ENCODE measurements at places on chromosomes 16 and 17.

- DNase-seq, result no peak
These were observed 111.9 kb upstream of the CORO6 start for GRCh38 chr17:29734640-29735039.

DNA sequence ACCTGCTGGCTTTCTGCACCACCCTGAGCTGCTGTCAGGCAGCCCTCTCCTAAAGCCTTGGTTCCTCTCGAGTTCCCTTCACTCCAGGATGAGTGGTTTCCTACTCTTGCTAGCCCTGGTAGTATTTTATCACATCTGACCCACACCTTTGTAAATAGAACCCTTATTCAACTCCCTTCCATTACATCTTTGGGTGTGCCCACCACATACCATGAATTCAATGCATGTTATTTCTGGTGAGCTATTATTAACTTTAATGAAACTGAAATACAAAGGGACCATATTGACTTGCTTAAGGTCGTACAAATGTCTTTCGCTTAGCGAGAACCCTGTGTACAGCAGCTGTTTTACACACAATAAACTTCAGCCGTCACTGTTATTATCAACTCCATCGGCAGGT lies 521.3 kb downstream of the GRIN2A start:
- DNase-seq, result no peak

DNA sequence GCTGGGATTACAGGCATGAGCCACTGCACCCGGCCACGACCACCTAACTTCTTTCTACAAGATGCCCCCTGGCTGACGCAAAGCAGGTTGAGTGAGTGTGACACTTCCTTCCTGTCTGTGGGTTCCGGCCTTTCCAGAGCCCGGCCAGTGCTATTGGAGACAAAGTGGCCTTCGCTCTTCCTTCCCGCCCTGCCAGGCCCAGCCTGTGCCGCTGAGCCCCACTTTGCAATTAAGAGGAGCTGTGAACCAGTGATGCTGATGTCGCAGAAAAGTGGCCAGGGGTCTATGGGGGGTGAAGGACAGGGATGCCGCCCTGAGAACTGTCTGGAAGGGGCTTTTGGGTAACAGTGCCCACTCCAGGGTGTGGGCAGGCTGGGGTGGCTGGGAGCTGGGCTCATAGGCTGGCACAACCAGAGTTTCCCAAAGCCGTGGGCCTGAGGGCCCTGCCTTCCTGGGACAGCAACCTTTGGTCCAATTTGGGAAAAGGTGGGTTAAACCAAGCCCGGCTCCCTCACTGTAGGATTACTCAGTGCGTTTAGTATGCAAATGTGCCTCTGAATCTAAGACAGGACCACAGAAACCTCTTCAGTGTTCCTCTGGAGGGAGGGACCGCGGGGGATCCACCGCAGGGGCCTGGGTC lies 174.9 kb downstream of the SEC14L1 start:
- DNase-seq, result no peak

- DNase-seq, result no peak
These were observed 762.1 kb upstream of the RBFOX1 start for GRCh38 chr16:6570530-6570929.

DNA sequence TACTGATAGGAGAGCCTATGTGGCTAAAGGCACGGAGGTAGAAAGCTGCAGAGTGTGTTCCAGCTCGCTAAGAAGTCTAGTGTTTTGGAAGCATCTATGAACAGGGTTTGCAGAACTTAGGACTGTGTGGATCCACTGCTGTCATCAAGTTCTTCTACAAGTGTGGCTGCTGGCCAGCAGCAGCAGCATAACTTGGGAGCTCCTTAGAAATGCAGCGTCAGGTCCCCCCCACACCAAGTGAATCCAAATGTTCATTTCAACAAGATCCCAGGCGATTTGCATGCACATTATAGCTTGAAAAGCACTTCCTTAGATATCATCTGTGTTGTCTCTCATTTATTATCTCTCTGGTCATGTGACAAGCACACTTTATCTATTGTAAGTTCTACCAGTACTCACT lies 131.9 kb upstream of the SHISA6 start:
- DNase-seq, result no peak

DNA sequence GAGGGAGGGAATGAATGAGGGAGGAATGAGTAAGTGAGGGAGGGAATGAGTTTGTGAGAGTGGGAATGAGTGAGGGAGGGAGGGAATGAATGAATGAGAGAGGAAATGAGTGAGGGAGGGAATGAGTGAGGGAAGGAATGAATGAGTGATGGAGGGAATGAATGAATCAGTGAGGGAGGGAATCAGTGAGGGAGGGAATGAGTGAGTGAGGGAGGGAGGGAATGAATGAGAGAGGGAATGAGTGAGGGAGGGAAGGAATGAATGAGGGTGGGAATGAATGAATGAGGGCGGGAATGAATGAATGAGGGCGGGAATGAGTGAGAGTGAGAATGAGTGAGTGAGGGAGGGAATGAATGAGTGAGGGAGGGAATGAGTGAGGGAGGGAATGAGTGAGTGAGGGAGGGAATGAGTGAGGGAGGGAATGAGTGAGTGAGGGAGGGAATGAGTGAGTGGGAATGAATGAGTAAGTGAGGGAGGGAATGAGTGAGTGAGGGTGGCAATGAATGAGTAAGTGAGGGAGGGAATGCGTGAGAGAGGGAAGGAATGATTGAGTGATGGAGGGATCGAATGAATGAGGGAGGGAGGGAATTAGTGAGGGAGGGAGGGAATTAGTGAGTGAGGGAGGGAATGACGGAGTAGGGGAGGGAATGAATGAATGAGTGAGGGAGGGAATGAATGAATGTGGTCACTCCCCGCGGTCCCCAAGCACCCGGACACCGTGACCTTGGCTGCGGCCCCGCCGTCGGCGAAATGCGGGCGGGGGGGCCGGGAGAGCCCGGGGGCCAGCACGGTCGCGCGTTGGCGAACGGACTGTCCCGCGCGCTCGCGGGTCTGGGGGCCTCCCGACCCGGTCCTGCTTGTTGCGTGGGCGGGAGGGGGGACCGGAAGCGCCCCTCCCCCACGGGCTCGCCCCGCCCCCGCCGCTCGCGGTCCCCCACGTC lies 1.1 kb upstream of the UBE2I start:
- DNase-seq, result no peak

- no peak for DNase-seq
These were observed 9.7 kb upstream of the ADCY7 start for GRCh38 chr16:50256604-50257003.

DNA sequence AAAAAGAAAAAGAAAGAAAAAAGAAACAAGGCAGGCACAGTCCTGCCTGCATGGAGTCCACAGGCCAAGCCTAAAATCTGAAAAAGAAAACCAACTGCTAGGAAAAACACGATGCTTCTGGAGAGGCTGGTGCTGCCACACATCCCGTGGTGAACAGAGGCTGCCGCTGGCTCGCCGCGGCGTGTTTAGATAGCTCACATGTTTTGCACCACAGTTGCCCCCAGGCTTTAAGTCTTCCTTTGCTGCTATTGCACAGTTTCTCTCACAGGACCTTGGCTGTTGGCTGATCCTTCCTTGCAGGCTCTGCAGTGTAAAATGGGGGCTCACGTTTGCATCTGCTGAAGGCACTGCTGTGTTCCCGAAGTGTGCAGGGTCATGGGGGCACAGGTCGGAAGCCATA lies 8.6 kb downstream of the SLC6A4 start:
- DNase-seq, result no peak

- no peak for DNase-seq
These were observed 31.1 kb upstream of the CARMIL2 start for GRCh38 chr16:67613808-67614207.

DNA sequence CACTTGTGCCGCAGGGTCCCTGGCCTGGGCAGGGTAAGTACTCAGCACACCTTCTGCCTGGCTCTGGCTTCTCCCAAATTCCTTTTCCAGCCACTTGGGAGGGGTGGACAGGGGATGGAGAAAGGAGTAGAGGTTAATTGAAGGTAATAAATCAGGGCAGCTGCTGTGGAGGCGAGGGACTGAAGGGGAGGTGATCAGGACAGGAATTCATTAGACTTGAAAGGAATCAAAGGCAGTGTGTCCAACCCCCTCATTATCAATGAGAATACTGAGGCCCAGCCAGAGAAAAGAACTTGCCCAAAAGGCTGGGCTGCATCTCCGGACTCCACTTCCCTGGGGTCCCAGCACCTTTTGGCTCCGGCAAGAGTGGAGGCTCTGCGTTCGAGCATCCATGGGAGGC lies 2.4 kb downstream of the SOST start:
- DNase-seq, result no peak

DNA sequence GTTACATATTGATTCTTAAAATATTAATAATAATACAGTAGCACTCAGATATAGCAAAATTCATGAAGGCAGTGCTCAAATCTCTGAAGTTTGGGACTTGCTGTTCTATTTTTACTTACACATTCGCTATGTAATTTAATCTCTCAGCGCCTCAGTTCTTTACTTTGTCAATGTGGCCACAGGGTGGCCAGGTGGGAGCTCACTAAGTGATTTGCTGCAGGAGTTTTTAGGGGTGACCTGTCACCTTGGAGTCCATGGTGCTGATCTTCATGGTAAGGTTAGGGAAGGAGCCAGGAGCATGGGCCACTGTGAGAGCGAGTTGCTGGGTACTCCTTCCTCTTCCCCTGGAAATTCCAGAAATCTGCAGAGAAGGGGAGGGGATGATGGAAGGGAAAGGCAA lies 28.1 kb downstream of the VWA3A start:
- no peak for DNase-seq

DNA sequence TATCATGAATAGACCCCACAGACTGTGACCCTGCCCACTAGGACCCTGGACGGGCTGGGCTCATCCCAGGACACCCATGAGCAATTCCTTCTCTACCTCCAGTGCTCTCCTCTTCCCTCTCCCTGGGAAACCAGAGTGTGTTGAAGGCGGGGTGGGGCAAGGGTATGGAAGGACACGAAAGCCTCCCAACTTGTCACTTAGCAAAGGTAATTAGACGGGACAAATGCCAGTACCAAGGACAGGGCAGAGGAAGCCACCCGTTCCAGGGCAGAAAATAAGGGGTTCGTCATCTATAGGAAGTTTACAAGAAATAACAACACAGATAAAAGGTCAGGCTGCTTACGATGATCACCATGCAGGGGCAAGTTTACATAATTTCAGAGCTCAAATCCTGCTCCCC lies 4.9 kb upstream of the EPX start:
- no peak for DNase-seq

GRCh38 chr17:36532435-36532975 lies 2.2 kb downstream of the MYO19 start:
- DNase-seq, result no peak

Measured in neuronal stem cell (in vitro differentiated cells).